ENCODE measurements at places on chromosomes 16 and 17.

DNA sequence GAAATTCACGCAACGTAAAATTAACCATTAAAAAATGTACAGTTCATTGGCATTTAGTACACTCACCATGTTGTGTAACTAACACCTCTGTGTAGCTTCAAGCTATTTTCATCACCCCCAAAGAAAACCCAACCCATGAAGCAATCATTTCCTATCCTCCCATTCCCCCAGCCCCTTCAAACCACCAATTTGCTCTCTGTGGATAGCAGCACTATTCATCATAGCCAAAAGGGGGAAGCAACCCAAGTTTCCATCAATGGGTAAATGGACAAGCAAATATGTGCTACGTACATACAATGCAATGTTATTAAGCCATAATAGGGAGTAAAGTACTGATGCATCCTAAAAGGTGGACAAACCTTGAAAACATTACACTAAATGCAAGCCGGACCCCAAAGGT is 10.9 kb upstream of the KRT222 start:
- DNase-seq, result no peak

- no peak for DNase-seq
These were observed 652 bp upstream of the SLC25A19 start for GRCh38 chr17:75289832-75290337.

GRCh38 chr16:30758988-30759491 is 2.8 kb downstream of the CFAP119 start:
- no peak for DNase-seq

DNA sequence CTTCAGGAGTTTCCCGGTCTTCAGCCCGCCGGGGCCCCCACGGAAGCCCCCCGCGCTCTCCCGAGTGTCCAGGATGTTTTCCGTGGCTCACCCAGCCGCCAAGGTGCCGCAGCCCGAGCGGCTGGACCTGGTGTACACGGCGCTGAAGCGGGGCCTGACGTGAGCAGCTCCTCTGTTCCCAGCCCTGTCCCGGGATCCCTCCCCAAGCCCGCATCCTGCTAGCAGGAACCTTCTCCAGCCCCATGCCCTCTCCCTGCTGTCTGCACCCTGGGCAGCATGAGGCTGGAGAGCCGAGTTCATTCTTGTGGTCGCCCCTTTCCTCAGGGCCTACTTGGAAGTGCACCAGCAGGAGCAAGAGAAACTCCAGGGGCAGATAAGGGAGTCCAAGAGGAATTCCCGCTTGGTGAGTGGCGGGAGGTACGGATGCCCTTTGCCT is 10.1 kb downstream of the RIPOR1 start:
- no peak for DNase-seq

DNA sequence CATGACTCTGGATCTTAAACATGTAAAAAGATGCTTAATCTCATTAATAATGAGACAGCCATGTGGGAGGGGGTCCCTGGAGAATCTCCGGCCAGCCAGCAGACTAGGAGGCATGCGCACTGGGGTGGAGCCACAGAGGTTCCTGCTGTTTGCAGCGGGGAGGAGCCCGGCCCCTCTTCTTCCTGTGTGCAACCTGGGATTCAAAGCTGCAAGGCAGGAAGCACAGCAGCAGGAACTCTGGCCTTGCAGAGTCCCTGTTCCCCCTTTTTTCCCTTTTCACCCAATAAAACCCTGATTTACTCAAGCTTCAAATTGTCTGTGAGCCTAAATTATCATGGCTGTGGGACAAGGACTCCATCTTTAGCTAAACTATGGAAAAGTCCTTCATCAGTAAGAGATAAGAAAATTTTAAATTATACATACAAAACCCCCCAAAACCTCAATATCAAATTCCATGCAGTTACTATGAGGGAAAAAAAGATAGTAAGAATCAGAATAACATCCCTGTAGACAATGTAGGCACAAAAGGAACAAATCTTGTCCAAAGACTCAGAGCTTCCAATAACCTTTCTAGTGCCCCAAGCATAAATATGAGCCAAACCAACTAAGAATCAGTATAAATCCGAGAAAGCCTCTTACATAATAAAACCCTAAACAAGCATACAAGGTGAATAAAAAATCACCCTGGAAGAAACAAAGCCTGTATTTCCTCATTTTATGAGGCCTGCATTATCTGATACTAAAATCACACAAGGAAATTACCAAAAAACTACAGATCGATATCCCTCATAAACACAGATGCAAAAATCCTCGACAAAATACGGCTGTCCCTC is 12.1 kb downstream of the CFDP1 start:
- DNase-seq, result no peak

DNA sequence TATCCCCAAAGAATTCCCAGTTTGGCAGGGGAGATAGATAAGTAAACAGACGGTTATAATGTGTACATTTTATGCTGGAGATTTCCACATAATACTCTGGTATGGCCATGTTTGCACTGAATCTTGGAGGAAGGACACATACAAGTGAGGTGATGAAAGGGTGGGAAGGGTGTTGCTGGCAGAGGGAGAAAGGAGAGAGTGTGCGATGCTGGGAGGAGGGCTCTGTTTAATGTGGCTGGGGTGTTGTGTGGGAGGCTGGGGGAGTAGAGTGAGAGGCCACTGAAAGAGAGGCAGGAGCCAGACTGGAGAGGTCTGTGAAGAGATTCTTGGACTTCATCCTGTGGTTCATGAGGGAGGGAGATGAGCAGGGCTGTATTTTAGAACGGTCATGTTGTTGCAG is 87.6 kb downstream of the SPACA3 start:
- no peak for DNase-seq

DNA sequence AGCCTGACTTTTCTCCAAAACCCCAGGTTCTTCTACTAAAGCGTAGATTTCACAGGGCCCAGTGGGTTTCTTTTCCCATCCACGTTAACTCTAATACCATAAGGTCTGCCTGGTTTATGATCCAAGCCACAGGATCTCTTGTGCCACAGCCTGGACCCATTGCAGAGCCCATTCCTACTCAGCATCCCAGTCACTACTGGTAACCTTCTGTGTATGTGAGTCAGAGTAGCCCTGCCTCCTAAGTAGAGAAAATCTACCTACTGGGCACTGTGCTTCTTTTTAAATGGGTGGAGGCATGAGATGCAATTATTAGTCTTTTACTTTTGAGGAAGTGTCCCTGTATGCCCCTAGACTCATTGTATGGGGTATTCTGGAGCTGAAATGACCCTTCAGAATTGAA is 13.5 kb downstream of the CCL11 start:
- DNase-seq, result no peak

- DNase-seq, result no peak
These were observed 24.7 kb upstream of the TMC7 start for GRCh38 chr16:18959031-18959505.

GRCh38 chr17:74271281-74271680 is 2.8 kb upstream of the DNAI2 start:
- no peak for DNase-seq

- no peak for DNase-seq
These were observed 28.3 kb downstream of the ARSG start for GRCh38 chr17:68319410-68320162.

- DNase-seq, result no peak
These were observed 4.8 kb upstream of the ABCA5 start for GRCh38 chr17:69331756-69332155.

- no peak for DNase-seq
These were observed 112.6 kb downstream of the OR1D5 start for GRCh38 chr17:2950846-2951245.

- no peak for DNase-seq
These were observed 141.2 kb downstream of the LAT start for GRCh38 chr16:29126057-29126494.

DNA sequence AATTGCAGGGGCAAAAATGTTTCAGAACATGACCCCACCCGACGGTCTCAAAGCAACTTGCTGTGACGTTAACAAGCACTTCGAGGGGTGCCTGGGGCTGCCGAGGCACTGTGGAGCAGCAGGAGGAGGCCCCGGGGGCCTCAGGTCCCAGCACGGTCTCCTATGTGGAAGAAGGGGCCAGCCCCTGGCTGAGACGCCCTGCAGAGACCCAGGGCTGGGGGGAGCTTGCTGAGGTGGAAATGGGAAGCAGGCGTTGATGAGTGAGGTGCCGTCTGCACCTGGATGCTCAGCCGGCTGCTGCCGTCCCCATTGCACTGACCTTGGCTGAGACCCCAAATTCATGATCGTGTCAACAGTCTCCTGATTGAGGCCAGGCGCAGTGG is 46.5 kb downstream of the NT5M start:
- peak; percentile 93 for DNase-seq

DNA sequence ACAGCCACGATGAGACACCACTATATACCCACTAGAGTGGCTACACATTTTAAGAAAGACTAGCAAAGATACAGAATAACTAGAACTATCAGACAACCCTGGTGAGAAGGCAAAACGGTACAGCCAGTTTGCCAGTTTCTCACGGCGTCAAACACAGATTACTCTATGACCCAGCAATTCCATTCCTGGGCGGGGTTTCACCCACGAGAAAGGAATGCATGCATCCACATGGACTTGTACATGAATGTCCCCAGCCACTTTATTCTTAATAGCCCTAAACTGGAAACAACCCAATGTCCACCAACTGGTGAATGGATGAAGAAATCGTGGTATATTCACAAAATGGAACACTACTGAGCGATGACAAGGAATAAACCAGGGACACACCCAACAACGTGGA is 74.5 kb downstream of the MYH10 start:
- no peak for DNase-seq

DNA sequence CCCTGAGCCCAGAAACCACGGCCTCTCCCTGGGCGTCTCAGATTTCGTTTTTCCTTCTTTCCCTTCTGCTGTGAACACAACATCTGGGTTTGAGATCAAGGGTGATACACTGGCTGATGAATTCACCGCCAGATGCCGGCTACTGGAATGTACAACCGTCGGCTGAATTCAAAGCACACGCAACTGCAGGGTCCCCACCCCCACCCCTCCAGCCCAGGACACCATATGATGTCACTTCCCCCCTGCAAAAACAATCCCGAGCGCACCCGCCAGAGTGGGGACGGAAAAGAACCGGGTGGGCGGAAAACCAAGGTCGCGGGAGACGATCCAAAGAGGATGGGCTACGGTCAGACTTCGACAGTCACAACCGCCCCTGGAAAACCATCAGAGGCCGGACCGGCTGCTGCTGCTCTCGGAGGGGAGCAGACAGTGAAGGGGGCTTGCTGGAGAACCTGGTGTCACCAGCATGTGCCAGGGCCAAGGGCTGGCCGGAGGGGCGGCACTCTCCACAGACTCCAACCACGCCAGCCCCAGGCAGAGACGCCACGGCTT is 23.3 kb downstream of the CEP295NL start:
- no peak for DNase-seq

- DNase-seq, result no peak
These were observed 2.1 kb downstream of the MFAP4 start for GRCh38 chr17:19384723-19385391.

DNA sequence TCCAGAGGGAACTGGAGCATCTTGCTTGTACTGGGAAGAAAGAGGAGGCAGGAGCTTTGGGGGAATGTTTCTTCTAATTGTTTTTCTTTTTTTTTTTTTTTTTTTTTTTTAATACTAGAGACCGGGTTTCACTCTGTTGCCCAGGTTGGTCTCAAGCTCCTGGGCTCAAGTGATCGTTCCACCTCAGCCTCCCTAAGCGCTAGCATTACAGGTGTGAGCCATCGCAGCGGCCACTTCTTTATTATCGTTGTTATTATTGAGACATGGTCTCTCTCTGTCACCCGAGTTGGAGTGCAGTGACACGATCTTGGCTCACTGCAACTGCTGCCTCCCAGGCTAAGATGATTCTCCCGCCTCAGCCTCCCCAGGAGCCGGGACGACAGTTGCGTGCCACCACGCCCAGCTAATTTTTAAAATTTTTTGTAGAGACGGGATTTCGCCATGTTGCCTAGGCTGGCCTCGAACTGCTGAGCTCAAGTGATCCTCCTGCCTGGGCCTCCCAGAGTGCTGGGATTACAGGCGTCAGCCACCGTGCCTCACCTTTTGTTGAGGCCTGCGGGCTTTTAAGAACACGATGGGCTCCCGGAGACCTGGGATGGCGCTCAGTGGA is 137.3 kb upstream of the GSE1 start:
- DNase-seq, result no peak

DNA sequence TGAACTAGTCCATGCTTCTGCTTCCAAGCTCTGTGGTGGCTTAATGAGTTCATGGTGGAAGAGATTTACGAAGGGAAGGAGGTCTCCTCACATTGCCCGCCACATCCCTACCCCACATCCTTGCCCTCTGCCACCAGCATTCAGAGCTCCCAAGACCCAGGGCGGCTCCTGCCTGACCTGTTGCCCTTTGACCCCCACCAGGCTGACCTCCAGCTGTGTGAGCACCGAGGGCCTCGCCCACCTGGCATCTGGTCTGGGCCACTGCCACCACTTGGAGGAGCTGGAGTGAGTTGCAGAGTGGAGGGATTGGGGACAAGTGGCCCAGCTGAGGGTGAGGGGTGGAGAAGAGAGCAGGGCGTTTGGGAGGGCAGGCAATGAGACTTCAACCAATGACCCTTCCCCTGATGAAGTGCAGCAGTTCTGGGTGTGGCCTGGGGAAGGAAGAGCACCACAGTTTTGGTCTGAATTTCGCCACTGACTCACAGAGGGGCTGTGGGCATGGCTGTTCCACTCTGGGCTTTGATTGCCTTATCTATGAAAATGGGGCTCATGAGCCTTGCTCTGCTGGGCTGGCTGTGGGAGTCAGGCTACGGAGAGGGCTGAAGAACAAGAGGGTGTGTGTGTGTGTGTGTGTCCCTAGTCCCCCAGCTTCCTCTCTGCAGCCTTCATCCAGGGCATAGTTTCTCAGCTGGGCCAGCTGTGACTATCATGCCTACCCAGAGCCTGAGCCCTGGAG is 22.6 kb upstream of the CPNE2 start:
- DNase-seq, result no peak

- no peak for DNase-seq
These were observed 235.4 kb upstream of the MON1B start for GRCh38 chr16:76955629-76956028.

- DNase-seq, result no peak
These were observed 428.0 kb downstream of the CA10 start for GRCh38 chr17:51730303-51731050.

- DNase-seq, result no peak
These were observed 5.1 kb upstream of the RPL26 start for GRCh38 chr17:8387914-8388651.

- no peak for DNase-seq
These were observed 26.9 kb downstream of the DNAH2 start for GRCh38 chr17:7744416-7744815.

DNA sequence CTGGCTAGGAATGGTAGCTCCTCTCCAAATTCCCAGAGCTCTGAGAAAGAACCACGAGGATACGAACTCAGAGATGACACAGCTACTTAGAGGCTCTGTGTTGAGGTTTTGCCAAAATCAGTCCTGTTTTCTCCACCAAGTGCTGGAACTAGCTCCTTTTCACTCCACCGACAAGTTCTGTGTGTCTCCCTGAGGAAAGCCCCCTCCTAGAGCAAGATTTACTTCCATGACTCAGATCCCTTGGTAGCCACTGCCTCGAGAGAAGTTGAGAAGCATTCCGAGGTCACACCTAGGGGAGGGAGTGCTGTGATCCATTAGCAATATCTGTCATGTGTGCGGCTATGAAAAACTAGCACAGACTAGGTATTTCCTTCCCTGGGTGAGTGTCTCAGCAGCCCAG is 30.6 kb downstream of the IL21R start:
- peak; percentile 61 for DNase-seq
